ENCODE measurements at places on chromosomes 11 and 22. TPM values are rescaled to one million over a fixed set of nuclear protein-coding genes. Genes with fewer than 3 reads are reported as not detected.

- no peak for DNase-seq
Measured at GRCh38 chr11:67469508-67469811, 409 bp upstream of the TMEM134 start.

DNA sequence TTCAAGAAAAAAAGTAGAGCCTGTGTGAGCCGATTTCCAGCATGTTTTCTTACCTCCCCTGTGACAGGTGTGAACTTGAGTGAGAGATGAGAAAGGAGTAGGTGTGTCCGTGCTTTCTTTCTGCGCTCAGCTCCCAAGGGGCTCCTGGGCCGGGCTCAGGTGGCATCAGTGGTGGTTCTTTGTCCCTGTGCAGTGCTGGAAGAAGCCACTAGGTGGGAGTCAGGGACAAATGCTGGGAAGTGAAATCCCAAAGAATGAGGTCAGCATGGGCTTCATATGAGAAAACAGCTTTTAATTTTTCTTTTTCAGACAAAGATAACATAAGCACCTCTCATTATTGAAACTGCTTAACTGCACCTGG is 57.8 kb downstream of the PPFIBP2 start:
- DNase-seq: peak; percentile 78

DNA sequence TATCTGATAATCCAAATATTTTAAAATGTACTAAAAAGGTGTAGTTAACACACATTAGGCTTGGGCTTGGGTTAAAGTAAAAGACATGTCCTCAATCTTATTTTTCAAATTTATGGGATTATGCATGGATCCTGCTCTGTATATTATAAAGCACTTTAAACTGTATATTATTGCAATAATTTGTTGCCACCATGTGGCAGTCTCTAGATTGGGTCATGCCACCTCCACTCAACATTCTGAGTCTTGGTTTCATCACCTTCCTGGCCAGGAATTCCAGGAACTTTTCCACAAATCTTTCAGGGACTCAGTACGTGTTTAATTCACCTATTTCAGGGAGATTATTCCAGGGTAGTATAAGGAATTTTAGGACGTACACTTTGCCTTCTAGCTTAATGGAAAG is 695.5 kb downstream of the FAM181B start:
- DNase-seq: no peak

GRCh38 chr22:45010532-45010900 is 711 bp upstream of the PHF21B start:
- DNase-seq: no peak

DNA sequence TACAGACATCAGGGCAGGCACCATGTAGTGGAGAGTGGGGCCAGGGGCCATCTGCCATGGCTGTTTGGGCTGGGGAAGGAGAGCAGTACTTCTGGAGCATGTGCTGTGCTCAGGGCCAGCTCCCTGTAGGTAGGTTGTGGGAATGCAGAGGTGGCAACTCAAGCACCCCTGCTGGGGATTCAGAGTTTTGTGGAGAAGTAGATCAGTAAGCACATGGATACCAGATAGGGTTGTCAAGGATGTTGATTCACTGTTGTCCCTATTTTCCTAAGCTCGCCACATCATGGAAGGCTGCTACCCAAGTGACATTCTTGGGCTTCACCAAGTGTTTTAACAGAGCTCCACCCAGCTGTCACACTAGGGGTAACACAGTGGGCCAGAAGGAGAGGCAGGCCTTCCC is 67.2 kb downstream of the BMAL1 start:
- no peak for DNase-seq

DNA sequence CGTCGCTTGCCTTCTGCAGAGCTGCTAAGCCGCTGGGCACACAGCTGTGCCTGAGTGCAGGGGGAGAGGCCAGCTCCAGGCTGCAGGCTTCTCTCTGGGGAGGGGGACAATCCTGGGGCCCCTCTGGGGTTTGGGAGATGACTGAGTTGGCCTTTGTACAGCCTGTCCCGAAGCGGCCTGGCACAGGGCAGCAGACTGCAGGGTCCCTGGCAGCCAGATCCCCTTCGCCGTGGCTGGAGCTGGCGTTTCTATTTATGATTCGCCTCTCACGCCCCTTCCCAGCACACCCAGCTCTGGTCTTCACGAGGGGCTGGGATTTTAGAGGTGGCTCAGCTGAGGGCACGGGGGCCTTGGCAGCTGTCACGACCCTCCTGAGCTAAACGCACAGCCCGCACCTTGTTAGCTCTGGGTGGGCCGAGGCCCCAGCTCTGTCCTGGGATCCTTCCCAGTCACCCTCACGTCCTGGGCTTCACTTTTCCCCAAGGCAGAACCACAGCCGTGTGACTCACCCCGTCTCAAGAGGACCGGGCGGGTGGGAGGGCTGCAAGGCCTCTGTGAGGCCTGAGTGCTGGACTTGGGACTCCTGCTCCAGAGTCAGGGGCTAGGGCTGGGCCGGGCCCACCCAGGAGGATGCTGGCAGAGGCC is 18.4 kb downstream of the OSBPL5 start:
- DNase-seq: no peak

DNA sequence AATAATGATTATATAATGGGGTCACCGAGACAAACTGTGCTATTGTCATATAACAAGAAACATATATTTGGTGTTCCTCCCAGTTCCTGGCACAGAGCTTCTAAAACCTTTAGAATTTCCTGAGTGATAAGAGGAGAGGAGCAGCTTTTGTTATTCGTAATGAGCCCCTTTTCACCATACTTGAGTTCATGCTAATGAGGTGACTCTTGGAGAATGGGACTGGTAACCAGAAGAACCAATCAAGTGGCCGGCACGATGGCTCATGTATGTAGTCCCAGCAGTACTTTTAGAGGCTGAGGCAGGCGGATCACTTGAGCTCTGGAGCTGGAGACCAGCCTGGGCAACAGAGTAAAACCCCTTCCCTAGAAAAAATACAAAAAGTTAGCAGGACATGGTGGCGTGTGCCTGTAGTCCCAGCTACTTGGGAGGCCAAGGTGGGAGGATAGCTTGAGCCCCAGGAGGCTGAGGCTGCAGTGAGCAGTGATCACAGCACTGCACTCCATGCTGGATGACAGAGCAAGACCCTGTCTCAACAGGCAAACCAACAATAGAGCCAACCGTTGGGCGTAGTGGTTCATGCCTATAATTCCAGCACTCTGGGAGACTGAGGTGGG is 62.7 kb upstream of the FTH1 start:
- no peak for DNase-seq

GRCh38 chr11:7444091-7444981 is 41.0 kb upstream of the OLFML1 start:
- no peak for DNase-seq

GRCh38 chr22:25840891-25841290 is 98.9 kb downstream of the MYO18B start:
- DNase-seq: peak; percentile 20

DNA sequence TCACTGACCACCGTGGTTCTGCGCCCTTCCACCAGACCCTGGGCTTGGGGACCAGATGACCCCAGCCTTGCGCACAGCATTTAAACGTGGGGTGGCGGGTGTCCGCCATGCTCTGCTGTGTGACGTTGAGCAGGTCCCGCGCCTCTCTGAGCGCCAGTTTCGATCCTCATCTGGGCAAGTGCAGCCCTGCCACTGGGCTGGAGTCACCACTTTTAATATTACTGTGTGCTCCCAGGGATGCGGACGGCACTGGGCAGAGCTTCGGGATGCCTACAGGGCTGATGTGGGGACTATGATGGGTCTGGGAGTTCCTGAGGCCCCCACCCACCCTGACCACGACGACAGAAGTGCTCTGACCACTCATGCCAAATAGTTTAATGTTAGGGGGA is 1.2 kb upstream of the NUDT8 start:
- DNase-seq: no peak

Gene PATE4
- polyA plus RNA-seq: not detected

Gene PKDREJ
- 0.15 TPM for polyA plus RNA-seq

Gene PYGM
- polyA plus RNA-seq: 2.5 TPM

Gene ZNF214
- 3.2 TPM for polyA plus RNA-seq

Gene INS
- polyA plus RNA-seq: not detected

Gene SLC22A8
- 447 TPM for polyA plus RNA-seq

Gene CCDC116
- polyA plus RNA-seq: 0.22 TPM

Measured in kidney (tissue), 22 donors.